ENCODE measurements at places on chromosomes 12 and 14.
A peak's percentile ranks its signal among the peaks of the same experiment; 100 is the strongest.

- DNase-seq = no peak
Observed at GRCh38 chr14:92058006-92058917, 18.4 kb upstream of the TRIP11 start.

DNA sequence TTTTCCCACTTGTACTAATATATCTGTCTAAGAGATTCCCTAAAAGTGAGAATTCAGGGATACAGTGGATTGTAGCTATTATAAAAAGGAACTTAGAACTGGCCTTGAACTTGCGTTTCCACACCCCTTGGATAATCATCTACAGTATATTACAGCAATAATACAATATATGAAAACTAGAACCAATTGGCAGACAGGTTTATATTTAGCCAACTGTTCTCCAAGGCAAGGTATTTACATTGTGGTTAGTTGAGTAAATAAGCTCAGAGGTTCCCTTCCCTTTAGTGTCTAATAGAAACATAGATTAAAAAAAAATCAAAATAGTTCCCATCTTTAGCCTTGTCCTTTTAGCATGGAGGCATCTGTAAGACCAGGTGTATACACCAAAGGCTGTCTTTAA is 42.1 kb downstream of the LIMA1 start:
- DNase-seq = no peak

DNA sequence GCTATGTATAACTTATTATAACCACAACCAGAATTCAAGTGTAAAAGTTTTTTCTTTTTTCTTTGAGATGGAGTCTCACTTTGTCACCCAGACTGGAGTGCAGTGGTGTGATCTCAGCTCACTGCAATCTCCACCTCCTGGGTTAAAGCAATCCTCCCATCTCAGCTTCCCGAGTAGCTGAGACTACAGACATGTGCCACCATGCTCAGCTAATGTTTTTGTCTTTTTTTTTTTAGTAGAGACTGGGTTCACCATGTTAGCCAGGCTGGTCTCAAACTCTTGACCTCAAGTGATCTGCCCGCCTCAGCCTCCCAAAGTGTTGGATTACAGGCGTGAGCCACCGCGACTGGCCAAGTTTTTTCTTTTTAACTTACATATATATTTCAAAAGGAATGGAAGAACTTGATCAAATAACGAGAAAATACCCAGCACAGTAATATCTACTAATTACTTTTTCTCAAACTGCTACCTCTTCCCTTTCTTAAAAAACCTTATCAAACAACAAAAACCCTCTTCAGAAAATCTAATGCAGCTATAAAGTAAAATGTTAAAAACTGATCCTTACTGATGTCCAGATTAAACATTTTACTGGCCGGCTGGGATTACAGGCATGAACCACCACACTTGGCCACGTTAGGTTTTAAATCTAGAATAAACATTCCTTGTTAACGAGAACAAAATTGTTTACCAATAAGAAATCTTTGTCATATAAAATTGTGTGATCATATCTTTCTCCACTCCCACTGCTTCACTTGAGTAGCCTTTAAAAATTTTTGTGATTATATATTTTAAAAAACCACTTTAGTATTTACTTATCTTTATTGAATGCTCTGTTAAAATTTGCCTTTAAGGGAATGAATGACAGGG is 41.3 kb upstream of the WDR89 start:
- no peak for DNase-seq

GRCh38 chr14:99511421-99512109 is 30.4 kb downstream of the CCNK start:
- peak; percentile 51 for DNase-seq

GRCh38 chr14:102793531-102794328 is 16.5 kb downstream of the TRAF3 start:
- no peak for DNase-seq

GRCh38 chr14:31986405-31986804 is 90.7 kb upstream of the ARHGAP5 start:
- DNase-seq = no peak

- DNase-seq = peak; percentile 67
Observed at GRCh38 chr12:58388261-58388660, 446.9 kb downstream of the ATP23 start.

GRCh38 chr14:99972748-99973466 is 92.3 kb upstream of the EVL start:
- no peak for DNase-seq

- no peak for DNase-seq
Observed at GRCh38 chr14:55730592-55731310, 150.7 kb downstream of the KTN1 start.

DNA sequence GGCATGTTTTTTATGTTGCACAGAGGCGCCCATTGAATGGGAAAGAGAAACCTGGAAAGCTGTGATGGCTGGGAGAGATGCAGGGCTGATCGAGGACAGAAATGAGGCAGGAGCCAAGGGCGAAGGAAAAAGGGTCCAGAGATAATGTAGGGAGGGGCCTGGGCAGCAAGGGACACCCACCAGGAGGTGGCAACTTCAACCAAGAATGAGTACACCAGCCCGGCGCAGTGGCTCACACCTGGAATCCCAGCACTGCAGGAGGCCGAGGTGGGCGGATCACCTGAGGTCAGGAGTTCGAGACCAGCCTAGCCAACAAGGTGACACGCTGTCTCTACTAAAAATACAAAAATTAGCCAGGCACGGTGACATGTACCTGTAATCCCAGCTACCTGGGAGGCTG is 4.0 kb downstream of the SSH1 start:
- DNase-seq = no peak

- no peak for DNase-seq
Observed at GRCh38 chr12:76544601-76545261, 14.8 kb downstream of the OSBPL8 start.

DNA sequence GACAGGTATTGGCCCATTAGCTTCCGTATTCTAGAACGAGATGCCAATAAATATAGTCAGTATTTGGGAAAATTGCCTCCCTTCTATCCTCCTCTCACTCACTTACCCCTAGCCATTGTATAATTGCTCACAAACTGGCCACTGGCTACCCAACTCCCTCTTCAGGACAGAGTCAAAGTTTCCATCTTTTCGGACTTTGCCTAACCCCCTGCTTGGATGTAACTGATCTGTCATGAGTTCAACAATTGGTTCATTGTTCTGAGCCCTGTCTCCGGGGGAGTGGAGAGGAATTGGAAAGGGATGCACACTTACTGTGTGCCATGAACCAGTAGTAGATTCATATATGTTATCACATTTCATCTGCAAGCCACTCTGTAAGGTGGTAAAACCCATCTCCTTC is 12.2 kb downstream of the MYRFL start:
- no peak for DNase-seq

- no peak for DNase-seq
Observed at GRCh38 chr12:53817021-53817389, 65.2 kb upstream of the CISTR start.

GRCh38 chr12:108667349-108667748 is 33.7 kb upstream of the SELPLG start:
- no peak for DNase-seq

GRCh38 chr14:104875412-104875751 is 10.3 kb downstream of the CEP170B start:
- no peak for DNase-seq

- DNase-seq = no peak
Observed at GRCh38 chr14:94393474-94393873, 5.1 kb upstream of the SERPINA1 start.
